CD4-positive, alpha-beta T cell treated with Interleukin-4 for 4 hours (primary cell): ENCODE measurements at places on chromosomes 5 and 9.

GRCh38 chr9:70635790-70636189 is 221.3 kb upstream of the KLF9 start:
- no peak for DNase-seq

GRCh38 chr5:135869276-135869675 is 26.4 kb downstream of the IL9 start:
- no peak for DNase-seq

DNA sequence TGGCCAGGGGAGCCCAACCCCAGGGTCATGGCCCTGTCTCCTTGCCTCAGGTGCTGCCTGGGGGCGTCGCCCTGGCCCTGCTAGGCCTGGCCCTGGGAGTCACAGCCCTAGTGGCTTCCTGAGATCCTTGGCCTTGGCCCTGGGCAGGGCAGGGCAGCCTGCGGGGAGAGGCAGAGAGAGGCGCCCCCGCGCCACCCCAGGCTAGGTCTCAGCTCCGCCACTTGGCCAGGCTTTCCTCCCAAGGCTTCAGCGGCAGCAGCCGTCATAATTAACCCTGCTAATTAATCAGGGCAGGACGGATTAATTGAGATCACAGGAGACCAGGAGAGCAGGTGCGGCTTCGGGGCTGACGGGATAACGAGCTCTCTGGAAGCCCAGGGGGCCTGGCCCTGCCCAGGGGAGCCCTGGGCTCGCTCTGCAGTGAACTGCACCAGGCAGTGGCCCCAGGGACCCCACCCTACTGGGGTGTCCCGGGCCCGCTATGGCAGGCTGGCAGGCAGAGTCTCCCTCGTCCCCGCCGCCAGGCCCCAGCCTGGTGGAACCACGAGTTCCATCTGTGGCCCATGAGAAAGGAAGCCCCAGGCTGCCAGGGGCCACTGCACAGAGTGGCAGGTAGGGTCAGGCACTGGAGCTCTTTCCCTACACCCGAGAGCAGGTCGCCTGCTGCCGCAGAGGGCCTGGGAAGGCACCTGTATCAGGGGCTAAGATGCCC is 269.6 kb downstream of the PBX3 start:
- DNase-seq: no peak

DNA sequence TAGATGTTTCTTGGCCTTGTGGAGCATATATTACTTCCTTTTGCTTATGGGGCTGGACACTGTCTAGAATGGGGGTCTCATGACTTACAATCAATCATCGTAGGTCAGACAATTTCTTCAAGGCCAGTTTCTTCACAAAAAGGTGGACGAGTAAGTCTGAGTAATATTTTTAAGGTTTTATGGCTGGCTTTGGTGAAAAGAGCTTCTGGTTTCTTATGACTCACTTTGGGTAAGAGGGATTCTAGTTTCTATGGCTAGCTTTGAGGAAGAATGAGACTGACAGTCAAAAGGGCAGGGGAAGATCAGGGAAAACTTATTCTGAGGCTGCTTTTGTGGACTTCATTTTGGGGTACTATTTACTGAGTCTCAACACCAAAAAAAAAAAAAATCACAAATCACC is 2067.2 kb upstream of the C9orf72 start:
- no peak for DNase-seq

DNA sequence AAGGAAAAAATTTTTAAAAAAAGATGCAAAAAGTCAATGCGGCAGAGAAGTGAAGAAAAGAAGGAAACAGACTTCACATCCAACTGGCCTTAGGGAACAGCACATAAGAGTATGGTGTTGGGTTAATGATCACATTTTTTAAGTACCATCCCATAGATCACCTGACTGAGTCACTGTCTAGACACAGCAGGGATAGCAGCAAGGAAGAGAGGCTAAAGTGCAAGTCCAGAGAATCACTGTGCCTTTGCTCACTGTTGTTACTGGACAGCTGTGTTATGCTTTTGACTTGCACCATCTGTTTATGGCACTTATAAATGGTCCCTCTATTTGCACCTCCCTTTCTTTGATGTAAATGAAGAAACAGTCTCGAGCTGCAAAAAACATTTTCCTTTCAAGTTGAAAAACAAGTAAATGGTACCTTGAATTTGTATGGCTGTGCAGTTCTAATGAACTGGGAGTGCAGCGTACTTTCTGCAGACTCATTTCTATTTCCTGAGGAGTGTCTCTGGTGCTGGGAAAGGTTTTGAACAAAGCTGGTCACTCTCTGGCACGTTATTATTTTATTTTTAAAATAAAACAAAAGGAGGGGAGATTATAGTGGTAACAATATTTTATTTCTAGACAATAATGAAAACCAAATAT is 84.2 kb downstream of the TRPM6 start:
- DNase-seq: no peak

DNA sequence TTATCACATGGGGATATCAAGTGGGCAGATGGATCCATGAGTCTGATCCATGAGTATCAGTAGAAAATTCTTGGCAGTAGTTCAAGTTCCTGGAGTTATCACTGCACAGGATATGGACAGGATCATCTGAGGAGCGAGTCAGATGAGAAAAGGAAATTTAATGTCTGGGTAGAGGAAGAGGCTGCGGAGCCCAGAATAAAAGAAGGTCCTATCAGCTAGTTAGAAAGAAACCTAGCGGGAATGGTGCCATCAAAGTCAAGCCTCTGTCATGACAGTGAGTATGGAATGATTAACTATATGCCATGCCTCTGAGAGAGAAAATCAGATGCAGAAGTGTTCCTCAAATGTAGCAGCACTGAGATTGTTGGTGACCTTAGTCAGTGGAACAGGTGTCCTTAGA is 248.1 kb downstream of the PIK3R1 start:
- DNase-seq: no peak

DNA sequence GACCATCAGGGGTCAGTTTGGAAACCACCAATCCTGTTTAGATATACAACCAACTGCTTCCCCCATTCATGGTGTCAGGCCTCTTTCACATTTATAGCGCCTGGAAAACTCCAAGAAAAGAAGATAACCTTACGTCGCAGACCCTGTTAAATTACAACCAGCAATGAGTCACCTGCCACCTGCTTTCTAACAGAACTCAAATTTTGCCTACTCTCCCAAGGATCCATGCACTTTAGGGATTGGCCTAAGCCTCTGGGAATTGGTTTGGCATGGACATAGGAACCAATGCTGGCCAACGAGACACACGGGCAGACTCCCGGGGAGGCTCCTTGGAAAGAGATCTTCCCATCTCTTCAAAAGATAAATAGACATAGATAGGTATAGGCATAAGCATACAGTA is 87.0 kb downstream of the FEM1C start:
- no peak for DNase-seq

- peak; percentile 20 for DNase-seq
Measured at GRCh38 chr9:21028466-21028865, 3.0 kb downstream of the HACD4 start.

DNA sequence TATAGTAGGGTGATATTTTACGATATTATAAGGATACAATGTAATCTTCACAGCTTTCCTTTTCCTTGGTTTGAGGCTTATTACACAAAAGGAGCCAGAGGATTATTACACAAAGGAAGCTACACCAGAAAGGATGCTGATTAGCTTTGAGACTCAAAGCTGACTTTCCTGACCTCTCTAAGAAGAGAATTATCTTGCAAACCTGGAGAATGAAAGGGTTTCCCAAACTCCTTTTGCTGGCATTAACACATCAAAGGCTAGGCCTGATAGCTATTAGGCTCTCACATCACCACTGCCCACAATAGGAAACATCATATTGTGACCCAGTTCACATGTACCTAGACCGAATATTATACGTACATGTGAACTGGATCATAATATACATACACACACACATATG is 34.2 kb upstream of the CHD1 start:
- no peak for DNase-seq

DNA sequence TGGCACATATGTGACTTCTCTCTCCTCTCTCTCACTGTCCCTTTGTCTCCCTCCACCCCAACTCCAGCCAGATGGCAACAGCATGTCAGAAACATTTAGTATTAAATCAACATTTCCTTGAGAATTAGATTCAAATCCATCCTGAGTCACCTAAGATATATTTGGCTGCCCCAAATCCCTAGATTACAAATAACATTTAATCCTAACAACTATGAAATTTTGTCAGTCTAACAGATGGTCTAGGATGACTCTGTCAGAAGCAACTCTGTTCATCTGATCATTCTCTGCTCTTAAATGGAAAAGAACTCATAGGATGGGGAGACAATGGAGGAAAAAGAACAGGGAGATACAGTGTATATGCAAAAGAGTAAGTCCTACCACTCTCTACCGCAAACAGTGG is 201.2 kb downstream of the TSSK1B start:
- no peak for DNase-seq

GRCh38 chr5:154316223-154316935 is 125.8 kb downstream of the GALNT10 start:
- DNase-seq: no peak

DNA sequence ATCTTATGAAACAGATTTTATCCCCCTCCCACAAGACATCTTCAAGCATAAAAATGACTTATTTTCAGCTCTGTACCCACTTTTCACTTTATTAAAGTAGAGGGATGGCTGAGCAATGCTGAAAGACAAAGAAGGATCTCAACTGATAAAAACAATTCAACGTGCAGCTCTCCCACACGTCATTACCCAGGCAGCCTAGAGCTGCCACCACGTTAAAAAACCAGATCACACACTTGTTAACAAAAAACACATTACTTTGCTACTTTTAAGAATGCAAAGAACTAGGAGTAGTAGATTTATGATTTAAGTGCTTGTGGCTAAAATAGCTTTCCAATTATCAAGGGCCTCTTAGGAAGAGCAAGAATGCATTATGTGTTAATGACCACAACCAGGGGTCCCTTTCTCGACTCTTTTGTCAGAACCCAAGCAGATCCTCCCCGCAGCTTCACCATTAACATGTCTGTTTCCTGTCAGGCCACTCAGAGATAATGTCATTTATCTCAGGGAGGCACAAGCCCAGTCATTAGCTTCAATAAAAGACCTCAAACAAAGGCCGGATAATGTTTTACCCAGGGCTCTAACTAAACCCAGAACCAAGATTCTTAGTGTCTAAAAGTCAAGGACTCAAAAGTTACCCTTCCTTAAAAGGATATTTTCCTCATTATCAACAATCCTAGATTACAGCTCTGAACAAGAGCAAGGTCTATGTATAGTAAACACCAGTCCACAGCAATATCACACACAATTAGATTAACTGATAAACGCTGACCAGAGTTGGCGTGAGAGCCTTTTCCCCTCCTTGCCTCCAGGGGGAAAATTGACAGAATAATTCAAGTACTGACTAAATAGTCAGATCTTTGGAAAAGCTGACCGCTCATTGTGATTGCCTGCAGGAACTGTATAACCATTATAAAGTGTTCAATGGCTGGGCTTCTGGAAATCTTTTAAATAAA is 7.5 kb downstream of the ZNF608 start:
- no peak for DNase-seq

DNA sequence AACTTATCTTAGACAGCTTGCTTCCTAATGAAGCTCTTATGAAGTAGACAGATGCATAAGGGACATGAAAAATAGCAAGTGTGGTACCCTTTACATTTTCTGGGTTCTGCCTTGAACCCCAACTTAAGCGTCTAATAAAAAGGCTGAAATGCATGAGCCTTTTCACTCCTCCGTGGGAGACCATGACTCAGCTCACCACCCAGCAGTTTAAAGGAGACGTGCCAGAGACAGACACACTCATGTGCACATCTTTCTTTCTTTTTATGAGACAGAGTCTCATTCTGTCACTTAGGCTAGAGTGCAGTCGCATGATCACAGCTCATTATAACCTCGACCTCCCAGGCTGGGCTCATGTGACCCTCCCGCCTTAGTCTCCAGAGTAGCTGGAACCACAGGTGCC is 22.3 kb downstream of the CTXN3 start:
- no peak for DNase-seq

GRCh38 chr9:132908635-132909034 is 29.9 kb downstream of the SPACA9 start:
- peak; percentile 50 for DNase-seq

- peak; percentile 24 for DNase-seq
Measured at GRCh38 chr9:34659592-34660253, 2.7 kb downstream of the CCL27 start.

DNA sequence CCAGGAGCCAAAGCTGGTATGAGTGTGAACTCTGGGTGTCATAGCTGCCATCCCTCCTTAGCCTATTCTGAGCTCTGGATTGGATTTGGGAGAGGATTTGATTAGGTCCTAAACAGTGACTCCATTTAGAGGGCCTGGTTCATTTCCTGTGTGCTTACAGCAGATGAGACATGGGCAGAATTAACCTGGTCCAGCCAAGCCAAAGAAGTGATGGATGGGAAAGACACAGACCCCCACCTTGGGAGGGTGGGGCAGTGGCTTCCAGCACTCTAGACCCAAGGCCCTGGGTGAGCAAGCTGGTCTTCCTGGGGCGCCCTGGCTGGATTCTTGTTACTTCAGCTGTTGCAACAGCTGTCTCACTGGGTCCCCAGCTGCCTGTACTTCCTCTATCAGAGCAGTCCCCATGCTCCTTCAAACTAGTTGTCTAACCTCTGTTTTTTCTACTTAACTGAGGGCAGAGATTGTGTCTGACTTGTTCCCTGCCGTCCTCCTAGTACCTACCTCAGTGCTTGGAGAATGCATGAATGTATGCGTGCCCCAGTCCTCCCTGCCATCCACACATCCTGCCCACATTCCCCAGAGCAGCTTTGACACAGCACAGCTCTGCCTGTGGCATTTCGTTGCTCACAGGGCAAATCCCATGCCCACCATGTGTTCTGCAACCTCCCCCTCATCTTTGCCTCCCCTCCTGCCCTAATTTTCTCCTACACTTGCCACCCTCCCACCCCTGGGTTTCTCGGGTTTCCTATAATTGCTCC is 115.9 kb downstream of the RGS3 start:
- peak; percentile 27 for DNase-seq

GRCh38 chr5:34604119-34604675 is 51.9 kb upstream of the RAI14 start:
- no peak for DNase-seq

DNA sequence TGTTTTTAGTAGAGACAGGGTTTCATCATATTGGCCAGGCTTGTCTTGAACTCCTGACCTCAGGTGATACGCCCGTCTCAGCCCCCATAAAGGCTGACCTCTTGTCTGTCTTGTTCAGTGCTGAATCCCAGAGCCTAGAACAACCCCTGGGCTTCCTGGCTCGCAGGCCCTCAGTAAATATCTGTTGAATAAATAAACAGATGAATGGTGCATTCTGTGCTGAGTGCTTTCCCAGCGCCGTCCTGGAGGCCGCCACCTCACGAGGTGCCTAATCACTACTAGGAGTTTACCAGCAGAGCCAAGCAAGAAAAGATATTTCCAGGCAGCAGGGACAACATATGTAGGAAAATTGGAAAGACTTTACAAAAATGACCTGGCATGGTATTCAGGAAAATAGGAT is 88.5 kb downstream of the SNX24 start:
- no peak for DNase-seq

DNA sequence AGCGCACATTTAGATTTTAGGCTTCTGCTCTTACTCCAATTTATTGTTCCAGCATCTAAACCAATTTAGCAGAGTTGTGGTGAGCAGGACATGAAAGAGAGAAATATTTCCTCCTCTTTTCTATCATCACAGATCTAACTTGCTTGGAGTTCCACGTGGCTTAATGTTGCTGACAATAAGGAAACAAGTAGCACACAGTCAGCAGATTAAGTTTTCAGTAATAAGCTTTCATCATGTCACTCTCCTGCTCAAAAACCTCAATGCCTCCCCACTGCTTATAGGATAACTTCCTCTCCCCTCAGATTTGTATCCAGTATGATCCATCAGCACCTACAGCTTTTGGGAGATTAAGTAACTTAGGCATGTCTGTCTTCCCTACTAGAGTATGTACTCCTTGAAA is 10.4 kb upstream of the SSBP2 start:
- DNase-seq: no peak

- no peak for DNase-seq
Measured at GRCh38 chr5:179289756-179290385, 55.4 kb downstream of the ADAMTS2 start.
